ENCODE measurements at places on chromosomes 2 and 18.

DNA sequence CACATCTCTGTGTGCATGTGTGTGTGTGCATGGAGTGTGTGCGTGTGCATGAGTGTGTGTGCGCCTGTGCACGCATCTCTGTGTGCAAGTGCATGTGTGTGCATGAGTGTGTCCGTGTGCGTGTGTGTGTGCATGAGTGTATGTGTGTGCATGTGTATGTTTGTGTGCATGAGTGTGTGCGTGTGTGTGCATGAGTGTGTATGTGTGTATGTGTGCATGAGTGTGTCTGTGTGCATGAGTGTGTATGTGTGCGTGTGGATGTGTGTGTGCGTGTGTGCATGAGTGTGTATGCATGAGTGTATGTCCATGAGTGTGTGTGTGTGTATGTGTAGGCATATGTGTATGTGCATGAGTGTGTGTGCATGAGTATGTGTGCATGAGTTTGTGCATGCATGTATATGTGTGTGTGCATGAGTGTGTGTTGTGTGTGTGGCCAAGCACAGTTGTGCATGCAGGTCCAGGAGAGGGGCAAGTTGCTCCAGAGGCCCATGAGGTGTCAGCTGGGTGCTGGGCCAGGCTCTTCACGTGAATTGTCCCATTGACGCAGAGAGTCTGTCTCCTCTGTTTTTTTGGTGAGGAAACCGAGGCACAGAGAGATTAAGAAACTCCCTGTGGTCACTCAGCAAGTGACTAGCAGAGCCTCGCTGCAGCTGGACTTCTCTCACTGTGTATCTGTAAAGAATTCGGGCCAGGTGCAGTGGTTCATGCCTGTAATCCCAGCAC is 75.5 kb downstream of the ASB1 start:
- DNase-seq: no peak

- no peak for DNase-seq
Measured at GRCh38 chr18:54388203-54389142, 30.8 kb downstream of the C18orf54 start.

- no peak for DNase-seq
Measured at GRCh38 chr2:231977430-231977829, 15.9 kb downstream of the DIS3L2 start.

DNA sequence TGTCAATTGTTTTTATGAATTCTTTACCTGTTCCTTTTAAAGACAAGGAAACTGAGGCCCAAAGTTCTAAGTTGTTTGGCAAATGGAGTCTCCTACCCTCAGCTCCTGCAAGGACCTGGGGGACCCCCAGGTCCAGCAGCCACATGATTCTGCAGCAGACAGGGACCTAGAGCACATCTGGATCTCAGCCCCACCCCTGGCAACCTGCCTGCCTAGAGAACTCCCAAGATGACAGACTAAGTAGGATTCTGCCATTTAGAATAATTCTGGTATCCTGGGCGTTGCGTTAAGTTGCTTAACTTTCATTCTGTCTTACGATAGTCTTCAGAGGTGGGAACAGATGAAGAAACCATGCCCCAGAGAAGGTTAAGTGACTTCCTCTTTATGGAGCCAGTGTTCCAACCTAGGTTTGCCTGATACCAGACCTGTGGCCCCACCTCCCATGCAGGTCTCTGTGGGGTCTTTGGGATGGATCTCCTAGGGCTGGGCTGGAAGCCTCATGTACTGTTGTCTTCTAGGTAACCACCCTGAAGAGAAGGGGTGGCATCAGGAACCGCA is 5.6 kb upstream of the CENPA start:
- DNase-seq: no peak

- no peak for DNase-seq
Measured at GRCh38 chr18:9557250-9557943, 57.0 kb downstream of the PPP4R1 start.

GRCh38 chr2:240998995-240999791 is 775 bp downstream of the SNED1 start:
- DNase-seq: no peak

- no peak for DNase-seq
Measured at GRCh38 chr18:78447211-78447610, 532.4 kb upstream of the SALL3 start.

GRCh38 chr2:226561962-226562361 is 237.7 kb downstream of the IRS1 start:
- no peak for DNase-seq

DNA sequence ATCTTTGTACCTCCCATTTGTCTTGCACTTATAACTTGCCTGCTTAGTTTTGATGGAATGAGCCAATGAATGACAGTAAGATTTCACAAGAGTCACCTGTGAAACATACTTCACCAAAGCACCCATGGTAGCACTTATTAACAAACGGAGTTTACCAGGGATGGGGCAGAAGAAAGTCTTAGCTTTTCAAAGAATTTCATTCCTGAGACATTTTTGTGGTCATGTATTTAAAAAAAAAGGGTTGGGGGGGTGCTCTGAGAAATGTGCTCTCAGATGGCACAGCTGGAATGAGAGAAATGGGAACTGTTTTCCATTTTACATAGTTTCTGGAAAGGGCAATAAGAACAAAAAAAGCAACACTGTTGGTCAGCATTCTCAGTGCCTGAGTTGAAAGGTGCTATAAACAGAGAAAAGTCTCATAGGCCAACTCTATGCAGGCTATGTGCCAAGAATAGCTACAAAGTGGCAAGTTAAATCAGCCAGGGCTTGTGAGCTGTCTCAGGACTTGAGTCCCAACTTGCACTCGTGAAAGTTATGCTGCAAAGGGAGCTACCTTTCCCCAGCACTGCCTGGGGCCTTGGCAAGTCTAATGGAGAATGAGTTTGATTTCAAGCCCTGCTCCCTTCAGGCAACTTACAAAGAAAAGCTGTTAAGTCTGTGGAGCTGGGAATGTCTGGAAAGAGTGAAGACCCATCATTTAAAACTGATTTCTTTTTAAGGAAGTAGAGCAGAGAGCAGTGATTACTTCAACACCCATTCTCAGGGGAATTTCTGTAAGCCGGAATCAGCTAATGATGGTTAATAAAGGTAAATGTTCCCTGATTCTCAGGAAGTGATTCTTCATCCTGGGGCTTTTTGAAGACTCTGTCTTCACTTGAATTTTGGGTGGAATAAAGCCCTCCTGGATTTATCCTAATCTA is 170.6 kb downstream of the SLC8A1 start:
- DNase-seq: no peak

DNA sequence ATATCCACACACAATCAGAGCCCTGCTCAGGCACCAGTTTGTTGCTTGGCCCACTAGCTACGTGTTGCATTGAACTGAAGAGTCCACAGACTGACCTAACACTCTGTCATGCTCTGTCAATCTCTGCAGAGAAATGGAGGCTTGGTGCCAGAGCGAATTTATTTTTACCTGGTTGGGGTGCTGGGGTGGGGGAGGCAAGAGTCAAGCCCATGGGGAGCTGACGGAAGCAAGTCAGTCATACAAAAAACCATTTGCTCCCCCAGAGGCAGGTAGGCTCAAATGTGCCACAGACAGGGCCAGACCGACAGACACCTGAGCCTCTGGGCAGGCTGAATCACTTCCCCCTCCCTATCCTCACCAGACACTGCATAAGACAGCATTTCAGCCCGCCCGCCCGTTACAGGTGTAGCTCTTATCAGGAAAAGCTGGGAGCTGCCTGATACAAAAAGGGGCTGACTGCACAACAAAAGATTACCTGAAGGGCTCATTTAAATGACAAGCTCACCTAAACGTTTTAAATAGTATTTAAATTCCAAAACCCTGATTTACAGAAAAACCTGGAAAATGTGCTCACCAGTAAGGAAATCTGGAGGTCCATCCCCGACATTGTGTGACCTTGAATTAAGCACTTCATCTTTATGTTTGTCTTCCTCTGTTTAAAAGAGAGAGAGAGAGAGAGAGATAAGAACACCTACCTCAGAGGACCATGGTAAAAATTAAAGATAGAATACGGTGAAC is 2.1 kb upstream of the PCBP1 start:
- no peak for DNase-seq

DNA sequence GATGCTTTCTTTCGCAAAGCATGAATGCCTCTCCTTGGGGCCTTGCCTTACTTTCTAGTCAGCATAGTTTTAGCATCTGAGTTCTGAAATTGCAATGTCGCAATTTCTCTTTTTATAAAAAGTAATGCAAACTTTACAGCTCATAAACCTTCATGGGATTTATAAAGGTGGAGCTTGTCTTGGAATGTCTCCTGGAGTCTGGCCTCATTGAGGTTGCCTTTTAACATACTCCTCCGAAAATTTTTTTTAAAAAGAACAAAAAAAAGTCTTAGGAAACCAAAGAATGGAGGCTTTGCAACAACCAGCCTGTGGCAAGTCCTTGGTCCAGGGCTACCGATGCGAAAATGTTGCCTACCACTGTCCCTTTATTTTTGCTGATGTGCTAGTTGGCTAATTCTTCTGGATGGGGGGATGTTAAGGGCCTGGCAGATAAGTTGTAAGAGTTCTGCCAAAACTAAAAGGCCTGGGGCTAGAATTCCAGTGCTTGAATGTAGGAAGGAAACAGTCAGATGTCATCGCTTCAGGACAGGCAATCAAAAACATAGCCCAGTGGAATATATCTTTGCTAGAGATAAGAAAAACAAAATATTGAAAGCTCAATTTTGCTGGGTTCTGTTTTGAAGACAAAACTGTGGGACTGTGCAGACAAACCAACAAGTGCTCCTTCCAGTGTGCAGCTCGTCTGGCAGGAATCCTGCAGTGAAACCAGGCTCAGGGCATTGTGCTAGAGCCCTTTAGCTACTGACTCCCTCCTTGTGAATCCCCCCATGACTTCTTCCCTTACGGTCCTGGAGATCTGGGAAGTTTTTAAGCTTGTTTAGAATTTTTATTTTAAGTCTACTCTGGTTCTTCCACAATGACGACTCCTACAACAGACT is 213.0 kb downstream of the PIEZO2 start:
- no peak for DNase-seq

GRCh38 chr2:8327371-8328100 is 354.3 kb upstream of the ID2 start:
- DNase-seq: no peak

DNA sequence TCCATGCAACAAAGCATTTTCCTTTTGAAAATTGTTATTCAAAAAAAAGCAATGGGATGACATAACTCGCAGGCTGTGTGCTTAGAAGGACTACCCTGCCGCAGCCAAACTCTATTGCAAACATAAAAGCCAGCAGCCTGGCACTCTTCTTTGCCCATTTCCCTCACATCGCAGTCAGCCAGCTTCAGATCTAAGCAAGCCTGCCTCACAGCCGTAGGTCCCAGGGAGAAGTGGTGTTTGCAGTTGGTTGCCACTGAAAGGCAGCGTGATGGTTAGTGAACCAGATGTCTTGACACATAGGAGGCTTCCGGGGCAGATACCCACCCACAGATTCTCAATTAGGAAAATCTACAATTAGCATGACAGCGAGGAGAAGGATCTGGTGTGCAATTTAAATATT is 655.2 kb downstream of the RNF144A start:
- no peak for DNase-seq

- DNase-seq: no peak
Measured at GRCh38 chr2:43218702-43219382, 7.6 kb downstream of the ZFP36L2 start.

- no peak for DNase-seq
Measured at GRCh38 chr2:193796847-193797246, 1602.1 kb upstream of the TMEFF2 start.

- no peak for DNase-seq
Measured at GRCh38 chr2:229296536-229296935, 25.4 kb upstream of the PID1 start.

DNA sequence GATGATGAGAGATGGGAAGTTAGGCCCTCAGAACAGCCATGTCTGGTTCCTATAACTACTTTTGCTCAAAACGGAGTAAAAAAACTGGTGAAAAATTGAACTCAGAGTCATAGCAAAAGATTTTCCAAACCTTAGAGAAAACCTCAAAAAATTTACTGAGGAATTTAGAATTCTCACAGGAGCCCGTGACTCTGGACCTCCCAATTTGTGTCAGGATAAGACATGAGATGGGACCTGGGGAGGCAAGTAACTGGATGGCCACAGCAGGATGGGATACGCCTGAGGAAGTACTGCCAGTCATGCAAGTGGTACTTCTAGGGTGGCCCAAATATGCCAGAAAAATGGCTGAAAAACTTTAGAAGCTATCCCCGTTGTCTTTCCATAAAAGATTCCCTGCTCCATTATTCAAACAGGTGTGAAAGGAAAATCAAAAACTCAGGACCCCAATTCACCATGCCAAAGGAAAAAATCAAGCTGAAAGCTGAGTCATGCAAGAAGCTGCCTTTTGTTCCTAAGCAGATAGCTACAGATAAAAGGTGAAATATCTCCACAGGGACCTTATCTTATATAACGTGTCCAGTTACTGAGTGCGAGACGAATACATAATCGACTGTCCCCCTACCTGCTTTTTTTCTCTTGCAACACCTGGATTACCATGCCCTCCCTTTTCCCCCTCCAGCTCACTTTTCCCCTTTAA is 34.1 kb upstream of the LIPG start:
- DNase-seq: no peak

- DNase-seq: no peak
Measured at GRCh38 chr18:79608999-79609461, 70.6 kb upstream of the CTDP1 start.

DNA sequence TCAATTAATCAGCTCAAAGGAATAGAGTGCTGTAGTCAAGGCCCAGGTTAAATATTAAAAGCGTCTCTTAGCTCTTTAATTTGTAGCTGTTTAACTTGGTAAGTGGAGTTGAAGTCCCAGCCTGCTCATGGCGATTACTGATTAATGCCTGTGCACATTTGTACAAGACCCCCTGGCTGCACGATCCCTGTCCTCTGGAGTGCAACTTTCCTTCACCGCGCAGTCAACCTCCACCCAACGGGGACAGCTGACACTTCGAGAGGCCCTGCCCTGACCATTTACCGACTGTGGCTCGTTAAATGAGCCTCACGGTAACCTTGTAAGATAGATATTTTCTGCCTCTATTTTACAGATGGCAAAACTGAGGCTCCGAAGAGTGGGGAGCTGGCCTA is 5.5 kb upstream of the CYS1 start:
- no peak for DNase-seq

- no peak for DNase-seq
Measured at GRCh38 chr2:118667348-118667747, 180.1 kb downstream of the EN1 start.

GRCh38 chr18:36514778-36515177 is 217.3 kb downstream of the FHOD3 start:
- DNase-seq: no peak

GRCh38 chr18:23442958-23443357 is 10.1 kb upstream of the RIOK3 start:
- DNase-seq: no peak

DNA sequence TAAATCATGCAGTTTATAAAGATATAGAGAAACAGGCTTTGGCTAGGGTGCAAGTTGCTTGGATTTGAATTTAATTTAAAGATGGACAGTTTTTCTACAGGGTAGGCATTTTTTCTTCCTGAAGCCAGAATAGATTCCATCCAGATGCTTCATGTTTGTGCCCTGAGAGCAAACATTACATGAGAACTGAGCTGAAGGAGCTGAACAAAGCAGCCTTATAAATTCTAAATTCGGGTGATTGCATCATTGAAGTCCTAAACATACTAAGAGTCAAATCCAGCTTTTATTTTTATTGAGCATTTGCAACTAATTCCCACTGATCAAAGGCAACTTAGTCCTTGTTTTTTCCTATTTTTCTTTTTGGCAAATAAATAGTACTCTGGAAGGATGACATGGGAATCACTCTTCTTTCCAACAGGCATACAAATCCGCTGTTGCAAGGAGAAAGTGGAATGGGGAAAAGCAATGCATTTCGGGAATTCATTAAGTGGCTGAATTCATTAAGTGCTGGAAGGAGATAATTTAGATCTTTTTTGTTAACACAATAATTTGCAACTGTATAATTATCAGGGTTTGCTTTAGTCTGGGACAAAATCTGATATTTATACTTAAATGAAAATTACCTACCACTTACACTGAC is 828.0 kb downstream of the SLC4A3 start:
- no peak for DNase-seq

Measured in thoracic aorta (tissue), 2 donors.